Activated gamma-delta T cell (primary cell): ENCODE measurements at places on chromosomes 16 and 17.

DNA sequence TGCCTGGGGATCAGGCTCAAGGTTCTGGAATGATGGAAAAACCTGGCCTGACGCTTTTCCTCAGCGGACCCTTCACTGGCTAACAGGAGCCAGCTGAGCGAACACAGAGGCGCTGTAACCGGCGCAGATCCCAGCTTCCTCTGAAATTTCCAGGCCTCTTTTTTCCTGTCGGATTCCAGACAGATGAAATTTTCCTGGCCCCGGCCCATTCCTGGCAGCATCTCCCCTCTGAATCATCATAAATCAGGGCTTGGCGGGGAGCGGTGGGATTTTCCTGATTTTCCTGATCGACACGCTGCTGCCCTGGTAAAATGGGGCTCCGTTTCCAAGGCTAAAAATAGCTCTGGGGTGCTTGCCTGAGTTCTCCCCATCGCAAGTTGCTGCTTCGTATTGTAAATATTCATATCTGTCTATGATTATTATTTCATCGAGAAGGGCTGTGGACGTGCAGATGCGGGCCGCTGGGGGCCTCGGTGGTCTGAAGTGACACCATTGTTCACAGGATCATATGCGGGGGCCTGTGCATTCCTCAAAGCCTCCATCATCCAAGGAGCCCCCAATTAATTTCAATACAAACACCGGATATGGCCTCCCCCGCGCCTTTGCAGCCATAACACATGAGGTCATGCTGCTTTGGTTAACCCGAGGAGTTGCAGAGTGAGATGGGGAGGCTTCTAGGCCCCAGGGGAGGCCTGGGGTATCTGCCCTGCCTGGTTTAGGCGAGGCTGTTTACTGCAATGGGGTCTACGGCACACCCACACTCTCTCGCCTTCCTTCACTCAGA is 45.8 kb upstream of the ETV4 start:
- DNase-seq = no peak

DNA sequence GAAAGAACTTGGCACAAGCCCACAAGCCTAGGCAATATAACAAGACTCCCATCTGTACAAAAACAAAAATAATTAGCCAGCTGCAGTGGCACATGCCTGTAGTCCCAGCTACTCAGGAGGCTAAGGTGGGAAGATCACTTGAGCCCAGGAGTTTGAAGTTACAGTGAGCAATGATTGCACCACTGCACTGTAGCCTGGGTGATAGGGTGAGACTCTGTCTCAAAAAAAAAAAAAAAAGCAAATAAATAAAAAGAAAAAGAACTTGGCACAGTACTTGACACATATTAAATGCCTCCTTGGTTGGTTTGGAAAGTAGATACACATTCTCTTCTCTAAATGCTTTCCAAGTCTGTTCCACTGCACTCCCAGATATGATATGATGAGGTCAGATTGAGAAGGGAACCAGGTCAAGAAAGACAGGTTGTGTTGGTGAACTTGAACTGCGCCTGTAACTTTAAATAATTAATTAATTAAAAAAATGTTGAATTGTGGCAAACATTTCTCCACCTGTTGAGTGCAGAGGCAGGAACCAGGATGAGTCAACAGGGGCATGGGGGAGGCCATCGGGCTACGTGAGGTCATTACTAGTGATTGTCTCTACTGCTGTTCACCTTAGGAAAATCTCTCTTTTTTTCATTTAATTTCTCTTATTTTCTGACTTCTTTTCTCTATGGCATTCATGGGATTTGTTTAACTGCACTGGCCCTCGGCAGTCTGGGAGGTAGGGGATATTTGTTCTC is 25.9 kb upstream of the EFCAB13 start:
- no peak for DNase-seq

GRCh38 chr17:46044286-46044928 is 45.4 kb downstream of the STH start:
- no peak for DNase-seq

- no peak for DNase-seq
Measured at GRCh38 chr16:47713225-47713595, 252.1 kb downstream of the PHKB start.

DNA sequence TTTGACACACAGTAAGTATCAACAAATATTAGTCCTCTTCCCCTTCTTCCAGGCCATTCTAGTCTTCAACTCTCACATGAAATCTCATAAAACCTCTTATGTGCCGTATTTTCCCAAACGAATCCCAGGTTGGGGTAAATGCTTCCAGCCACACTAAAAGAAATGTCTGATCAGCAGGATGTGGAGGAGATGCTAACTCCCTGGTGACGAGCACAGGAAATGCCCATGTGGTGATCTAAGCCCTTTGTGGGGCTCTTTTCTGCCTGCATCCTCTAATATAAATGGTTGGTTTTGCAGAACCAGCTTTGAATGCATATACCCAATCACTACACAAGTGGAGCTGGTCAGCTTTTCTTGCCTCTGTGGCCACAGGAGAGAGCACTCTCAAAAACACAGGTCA is 498.2 kb upstream of the ERCC4 start:
- no peak for DNase-seq

DNA sequence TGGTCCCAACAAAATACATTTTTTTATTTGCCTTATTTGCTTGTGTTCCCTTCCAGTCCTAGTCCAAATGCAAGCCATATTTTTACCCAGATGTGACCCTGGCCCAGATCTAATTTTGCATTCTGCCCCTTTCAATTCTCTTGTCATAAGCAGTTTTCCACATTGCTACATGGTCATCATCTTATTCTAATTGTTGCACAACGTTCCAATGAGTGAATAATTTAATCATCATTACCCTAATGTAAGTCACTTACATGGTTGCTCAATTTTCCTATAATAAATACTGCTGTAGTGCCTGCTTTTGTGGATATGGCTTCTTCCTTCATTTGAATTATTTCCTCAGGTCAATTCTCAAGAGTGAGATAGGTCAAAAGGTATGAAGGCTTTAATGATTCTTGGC is 12.8 kb downstream of the RSAD1 start:
- no peak for DNase-seq

DNA sequence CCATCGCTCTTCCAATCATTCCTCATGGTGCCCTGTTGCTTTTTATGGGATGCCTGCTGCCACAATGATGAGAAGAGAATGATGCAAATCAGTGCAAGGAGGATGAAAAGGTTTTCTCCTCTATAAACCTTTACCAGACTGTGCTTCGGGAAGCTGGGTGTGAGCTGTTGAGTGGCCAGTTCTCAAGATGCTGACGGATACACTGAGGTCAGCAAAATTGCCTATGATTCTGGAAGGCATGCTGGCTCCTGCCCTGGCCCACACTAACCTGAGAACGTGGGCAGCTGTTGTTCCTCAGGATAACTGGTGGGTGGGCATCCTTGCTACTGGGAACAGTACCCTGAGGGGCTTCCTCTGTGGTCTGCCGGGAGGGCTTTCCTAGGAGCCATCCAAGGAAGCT is 795 bp upstream of the PIRT start:
- no peak for DNase-seq

GRCh38 chr16:12390644-12391043 is 413.0 kb downstream of the CPPED1 start:
- no peak for DNase-seq

DNA sequence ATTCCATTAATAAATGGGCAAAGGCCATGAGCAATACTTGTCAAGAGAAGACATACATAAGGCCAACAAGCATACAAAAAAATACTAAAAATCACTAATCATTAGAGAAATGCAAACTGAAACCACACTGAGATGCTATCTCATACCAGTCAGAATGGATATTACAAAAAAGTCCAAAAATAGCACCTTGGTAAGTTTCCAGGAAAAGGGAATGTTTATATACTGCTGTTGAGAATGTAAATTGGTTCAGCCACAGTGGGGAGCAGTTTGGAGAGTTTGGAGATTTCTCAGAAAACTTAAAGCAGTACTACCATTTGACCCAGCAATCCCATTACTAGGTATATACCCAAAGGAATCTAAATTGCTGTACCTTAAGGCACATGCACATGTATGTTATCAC is 467.7 kb downstream of the CDH11 start:
- no peak for DNase-seq

DNA sequence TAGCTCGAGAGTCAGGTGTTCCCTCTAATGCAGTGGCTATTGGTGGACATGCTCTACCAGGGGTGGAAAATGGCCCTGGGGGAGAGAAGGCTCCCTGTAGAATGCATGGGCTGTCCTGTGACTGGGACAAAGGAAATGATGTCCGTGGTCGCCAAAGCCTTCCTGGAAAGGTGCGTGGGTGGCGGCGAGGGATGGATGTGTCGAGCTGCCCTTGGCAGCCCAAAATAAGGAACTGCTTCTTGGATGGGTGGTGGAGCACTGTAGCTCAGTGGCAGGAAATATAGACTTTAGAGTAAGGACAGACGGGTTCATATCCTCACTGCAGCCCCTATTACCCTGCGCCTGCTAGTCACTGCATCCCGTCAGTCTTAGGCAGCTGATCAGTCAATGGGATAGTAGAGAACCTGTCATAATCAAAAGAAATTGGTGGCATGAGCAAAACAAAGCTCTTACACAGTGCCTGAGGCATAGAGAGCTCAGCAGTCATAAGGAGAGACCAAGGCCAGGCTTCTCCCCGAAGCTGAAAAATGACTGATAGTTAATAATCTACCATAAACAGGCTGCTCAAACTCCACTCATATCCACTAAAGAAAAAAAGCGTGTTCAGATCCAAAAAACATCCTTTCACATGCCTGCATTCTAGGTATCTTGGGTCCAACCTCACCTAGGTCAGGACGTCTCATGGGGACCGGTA is 123.5 kb upstream of the PLCG2 start:
- DNase-seq = no peak

GRCh38 chr17:42017866-42018200 is 594 bp upstream of the DNAJC7 start:
- no peak for DNase-seq

DNA sequence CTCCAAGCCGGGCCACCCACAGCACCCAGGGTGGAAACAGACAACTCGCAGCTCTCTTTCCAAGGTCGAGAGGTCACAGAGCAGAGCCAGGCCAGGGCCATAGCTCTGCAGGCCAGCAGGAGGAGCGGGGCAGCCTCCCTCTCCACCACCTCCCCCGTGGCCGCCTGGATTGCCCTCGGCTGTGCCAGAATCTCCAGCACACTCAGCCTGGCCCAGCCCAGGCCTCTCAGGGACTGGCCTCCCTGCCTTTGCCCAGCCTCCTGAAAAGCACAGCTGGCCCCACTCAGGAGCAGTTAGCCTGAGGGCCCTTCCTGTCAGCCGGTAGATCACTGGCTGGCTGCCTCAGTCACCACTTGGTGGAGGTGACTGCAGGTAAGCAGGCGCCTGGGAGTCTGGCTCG is 85.8 kb upstream of the SEC14L1 start:
- no peak for DNase-seq

GRCh38 chr16:75340741-75341491 is 89.5 kb upstream of the BCAR1 start:
- DNase-seq = no peak

- DNase-seq = no peak
Measured at GRCh38 chr16:72189865-72190371, 18.0 kb upstream of the PMFBP1 start.

GRCh38 chr16:29743827-29744531 is 1.8 kb downstream of the C16orf54 start:
- no peak for DNase-seq

DNA sequence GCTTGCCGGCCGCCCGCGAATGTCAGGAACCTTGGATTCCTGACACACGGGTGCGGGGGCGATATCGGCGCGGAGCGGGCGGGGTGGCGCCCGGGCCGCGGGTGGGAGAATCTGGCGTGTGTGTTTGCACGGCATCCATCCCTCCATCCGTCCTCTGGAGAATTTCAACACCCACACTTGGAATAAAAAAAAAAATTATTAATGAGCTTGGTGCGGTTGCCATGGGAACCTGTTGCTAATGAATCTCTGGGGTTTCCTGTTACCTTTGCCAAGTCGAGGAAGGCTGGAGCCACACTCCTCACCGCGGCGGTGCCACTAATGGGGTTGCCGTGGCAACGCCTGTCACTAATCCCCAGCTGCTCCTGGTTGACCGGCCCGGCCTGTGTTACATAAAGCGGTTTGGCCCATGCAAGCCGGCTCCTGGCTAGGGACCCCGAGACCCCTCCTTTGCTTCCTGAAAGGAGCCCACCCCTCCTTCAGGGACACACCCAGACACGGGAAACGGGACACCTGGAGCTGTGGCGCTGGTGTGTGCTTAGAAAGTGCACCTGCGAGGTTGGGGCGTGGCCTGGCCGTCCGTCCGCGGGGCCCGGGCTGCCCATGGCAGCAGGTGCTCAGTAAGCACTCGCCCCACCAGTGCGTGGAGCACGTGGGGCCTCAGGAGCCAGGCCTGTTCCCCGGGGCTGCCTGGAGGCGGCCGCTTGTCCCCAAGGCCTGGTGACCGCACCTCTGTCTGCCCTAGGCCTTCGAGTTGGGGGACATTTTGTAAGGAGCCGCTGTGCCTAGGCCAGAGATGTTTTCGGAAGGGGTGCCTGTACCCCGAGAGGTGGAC is 14.6 kb downstream of the CACNA1H start:
- DNase-seq = no peak

GRCh38 chr16:53864819-53865493 is 161.0 kb downstream of the FTO start:
- DNase-seq = no peak

DNA sequence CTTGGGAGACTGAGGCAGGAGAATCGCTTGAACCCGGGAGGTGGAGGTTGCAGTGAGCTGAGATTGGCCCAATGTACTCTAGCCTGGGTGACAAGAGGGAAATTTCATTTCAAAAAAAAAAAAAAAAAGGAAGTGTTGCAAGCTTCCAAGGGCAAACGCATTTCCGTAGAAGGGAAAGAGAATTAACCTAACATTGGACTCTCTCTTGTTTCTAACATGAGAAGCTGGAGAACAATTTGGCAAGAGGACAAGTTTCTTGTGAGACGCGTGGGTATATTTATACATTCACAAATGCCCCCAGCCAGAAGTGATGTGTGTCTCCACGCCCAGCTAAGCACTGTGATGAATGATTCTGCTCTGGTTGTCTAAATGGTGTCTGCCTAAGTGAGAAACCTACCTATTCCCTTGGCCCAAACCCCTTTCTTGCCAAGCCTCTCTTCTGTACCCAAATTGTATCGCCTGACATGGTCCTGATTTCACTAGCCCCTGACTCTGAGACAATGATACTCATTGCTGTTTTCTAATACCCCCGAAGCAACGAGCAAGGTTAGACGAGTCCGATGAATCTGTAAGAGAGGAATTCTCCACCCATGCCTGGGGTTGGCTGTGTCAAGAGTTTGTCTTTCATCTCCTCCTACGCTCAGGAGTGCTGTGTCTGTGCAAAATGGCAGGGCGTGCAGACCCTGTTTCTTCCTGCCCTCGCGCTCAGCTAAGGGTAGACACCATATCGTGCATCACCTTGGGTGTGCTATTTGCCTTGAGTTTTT is 14.2 kb upstream of the ST6GALNAC2 start:
- no peak for DNase-seq

- DNase-seq = no peak
Measured at GRCh38 chr17:17495536-17496188, 533 bp downstream of the RASD1 start.

GRCh38 chr16:49700251-49701064 is 155.5 kb downstream of the ZNF423 start:
- no peak for DNase-seq

- no peak for DNase-seq
Measured at GRCh38 chr17:50423553-50424159, 2.4 kb upstream of the ACSF2 start.
